ENCODE measurements at places on chromosomes 4 and X. TPM values are rescaled to one million over a fixed set of nuclear protein-coding genes. Genes with fewer than 3 reads are reported as not detected.

The TBC1D19 gene
- total RNA-seq, result 40.3 TPM

The NRK gene
- 256 TPM for total RNA-seq

GRCh38 chr4:43560047-43560446 lies 667.5 kb downstream of the GRXCR1 start:
- DNase-seq, result no peak

DNA sequence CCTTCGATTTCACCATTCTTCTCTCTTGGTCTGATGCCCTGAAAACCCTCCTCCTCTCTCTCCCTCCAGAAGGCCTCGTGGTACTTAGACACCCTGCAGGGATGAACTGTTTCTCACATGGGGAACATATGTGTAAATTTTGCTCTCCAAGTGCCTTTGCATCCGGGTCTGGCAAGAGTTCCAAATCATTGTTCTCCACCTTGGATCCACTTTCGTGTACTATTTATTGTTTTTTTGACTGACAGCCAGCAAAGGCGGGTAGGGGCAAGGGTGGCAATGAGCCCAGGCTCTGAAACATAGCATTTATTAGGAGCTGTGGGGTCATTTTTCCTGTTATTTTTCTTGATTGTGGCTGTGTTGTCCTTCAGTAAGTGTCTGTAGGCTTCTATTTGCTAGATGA lies 81.7 kb downstream of the RTL5 start:
- DNase-seq, result no peak

DNA sequence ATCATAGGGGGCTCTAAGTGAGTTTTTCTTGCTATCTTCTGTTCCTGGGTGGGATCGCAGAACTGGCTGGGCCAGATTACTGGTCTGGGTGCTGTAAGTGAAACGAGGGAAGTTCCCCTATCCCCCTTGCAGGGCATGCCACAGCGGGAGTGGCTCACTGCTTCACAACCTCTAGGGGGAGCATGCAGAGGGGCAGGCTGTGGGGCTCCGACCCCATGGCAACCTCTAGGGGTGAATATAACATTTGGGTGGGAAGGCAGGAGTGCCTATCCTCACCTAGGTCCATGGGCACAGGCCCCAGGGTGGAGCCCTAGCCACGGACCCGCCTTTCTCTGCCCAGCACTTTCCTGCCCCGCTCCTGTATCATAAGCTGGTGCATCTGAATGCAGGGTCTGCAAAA lies 1.7 kb upstream of the RRAGB start:
- DNase-seq, result no peak

The GABRE gene
- 45.3 TPM for total RNA-seq

The STPG2 gene
- total RNA-seq, result 0.31 TPM

DNA sequence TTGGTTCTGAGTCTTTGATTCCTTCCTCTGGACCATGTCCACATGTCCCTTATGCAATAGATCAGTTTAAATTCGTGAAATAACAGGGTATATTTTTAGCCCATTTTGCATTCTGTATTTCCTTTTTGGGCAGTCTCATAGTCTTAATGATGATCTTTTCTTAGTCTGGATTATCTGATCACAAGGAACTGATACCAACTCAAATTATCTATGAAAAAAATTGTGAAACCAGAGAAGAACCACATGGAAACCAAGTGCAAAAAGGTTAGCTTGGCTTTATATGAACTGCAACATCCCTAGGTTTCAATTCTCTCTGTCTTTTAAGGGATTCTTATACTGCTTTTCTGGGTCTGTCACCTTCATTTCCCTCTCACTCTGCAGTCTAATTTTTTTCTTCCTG lies 608.6 kb upstream of the AADAT start:
- no peak for DNase-seq

DNA sequence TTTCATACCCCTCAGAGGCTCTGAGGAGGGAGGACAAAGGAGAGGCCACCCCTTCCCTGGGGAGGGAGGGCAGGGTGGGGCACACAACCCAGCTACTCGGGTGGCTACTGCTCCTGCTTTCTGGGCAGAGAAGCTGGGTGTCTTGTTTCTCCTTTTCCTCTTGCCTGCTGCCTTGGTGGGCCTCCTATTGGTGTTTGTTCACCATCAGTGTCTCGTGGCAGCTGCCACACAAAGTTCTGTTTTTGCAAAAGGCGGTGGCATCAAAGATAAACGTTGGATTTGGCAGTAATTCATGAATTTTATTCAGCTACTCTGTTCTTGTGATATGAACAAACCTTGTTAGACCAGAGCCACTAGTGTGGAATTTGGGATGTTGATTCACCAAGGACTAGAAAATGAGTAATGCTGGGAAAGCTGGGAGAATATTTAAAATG lies 153.0 kb upstream of the SCML1 start:
- DNase-seq, result no peak

DNA sequence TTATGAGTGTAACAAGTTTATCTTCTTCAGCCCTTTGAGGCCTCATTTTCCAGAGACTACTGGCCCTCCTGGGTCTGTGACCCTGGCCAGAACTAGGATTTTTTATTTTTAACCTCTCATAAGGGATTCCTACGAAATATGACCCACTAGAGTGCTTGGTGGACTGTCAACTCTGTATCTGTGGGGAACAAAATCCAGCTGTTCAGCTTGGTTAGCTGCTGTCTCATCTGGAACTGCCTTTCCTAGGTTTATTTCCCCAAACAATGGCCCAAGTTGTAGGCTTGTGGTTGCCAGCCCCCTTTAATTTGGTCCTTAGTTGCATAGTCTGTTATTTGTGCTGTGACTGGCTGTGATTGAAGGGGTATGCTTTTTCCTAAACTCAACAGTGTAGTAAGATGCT lies 56.2 kb downstream of the NHS start:
- no peak for DNase-seq

The PFKFB1 gene
- total RNA-seq, result 0.21 TPM

The HSFX4 gene
- not detected for total RNA-seq

- DNase-seq, result peak; percentile 4
These were observed 956.5 kb downstream of the FAT4 start for GRCh38 chr4:126271292-126271691.

DNA sequence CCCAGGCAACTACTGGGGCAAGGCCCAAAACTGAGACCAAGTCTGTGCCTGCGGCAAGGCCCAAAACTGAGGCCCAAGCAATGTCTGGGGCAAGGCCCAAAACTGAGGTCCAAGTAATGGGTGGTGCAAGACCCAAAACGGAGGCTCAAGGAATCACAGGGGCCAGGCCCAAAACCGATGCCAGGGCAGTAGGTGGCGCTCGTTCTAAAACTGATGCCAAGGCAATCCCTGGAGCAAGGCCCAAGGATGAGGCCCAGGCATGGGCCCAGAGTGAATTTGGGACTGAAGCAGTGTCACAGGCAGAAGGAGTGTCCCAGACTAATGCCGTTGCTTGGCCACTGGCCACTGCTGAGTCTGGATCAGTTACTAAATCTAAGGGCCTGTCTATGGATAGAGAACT lies 2.7 kb downstream of the GPRASP2 start:
- DNase-seq, result no peak

- DNase-seq, result no peak
These were observed 38.1 kb downstream of the EIF4E start for GRCh38 chr4:98890702-98891455.

- peak; percentile 70 for DNase-seq
These were observed 17.1 kb upstream of the DDX60 start for GRCh38 chr4:168335621-168336020.

The HSFX1 gene
- total RNA-seq, result 2.9 TPM

The FHDC1 gene
- total RNA-seq, result 9.9 TPM

GRCh38 chrX:118588715-118589114 lies 93.1 kb downstream of the DOCK11 start:
- DNase-seq, result no peak

The ATP1B4 gene
- total RNA-seq, result 367 TPM

GRCh38 chrX:46920235-46920634 lies 8.0 kb downstream of the JADE3 start:
- no peak for DNase-seq

- DNase-seq, result no peak
These were observed 19.0 kb downstream of the MRPL1 start for GRCh38 chr4:77881460-77882295.

The CT45A1 gene
- total RNA-seq, result not detected

- no peak for DNase-seq
These were observed 112.9 kb upstream of the GPRIN3 start for GRCh38 chr4:89420507-89420906.

DNA sequence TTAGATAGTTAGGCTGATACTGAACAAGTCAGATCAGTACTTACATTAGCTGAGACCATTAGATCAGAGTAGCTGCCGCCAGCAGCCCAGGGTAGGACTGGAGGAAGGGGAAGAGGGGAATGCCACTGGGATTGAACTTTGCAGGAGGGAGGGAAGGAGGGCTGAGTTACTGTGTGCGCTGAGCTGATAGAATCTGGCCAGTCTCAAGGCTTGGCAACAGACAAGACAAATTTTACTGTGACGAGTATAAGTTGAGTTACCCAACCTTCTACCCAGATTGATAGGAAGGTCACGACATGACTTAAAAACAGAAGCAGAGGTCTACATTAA lies 372.1 kb downstream of the OPHN1 start:
- DNase-seq, result no peak

GRCh38 chrX:19017271-19017670 lies 33.4 kb upstream of the PHKA2 start:
- peak; percentile 35 for DNase-seq

The SLC9B1 gene
- 2.7 TPM for total RNA-seq

DNA sequence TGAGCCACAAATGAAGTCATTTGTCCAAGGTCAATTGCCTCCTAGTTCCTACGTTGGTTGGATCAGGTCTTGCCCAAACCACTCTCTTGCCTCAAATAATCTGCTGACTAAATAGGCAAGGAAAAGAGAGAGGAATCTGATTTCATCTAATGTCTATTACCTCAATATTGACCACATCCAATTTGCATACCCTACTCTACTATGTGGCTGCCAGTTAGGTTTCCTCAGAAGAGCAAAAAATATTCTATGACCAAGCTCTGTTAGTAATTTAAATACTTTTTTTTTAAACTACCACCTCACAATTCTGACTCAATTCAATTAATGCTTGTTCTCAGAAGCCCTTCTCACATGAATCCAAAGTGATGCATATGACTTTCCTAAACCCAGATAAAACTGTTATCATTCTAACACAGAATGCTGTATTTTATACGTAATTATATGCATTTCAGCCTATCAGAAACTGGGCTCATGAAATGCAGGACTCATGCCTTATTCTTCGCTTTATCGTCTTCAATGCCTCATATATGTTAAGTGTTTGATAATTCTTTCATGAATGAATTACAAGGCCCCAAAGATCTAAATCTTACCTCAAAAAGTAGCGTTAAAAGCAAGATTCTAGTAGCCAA lies 98.6 kb downstream of the HUWE1 start:
- DNase-seq, result no peak

GRCh38 chrX:39948582-39948981 lies 149.2 kb downstream of the BCOR start:
- DNase-seq, result no peak

GRCh38 chr4:76803522-76803921 lies 94.4 kb downstream of the SOWAHB start:
- DNase-seq, result peak; percentile 43

GRCh38 chr4:38101563-38101962 lies 141.4 kb downstream of the PTTG2 start:
- no peak for DNase-seq

The CLGN gene
- 5.3 TPM for total RNA-seq

- peak; percentile 59 for DNase-seq
These were observed 16.4 kb downstream of the TASL start for GRCh38 chrX:30561191-30561590.
